ENCODE measurements at places on chromosomes 4 and X. TPM values are rescaled to one million over a fixed set of nuclear protein-coding genes. Genes with fewer than 3 reads are reported as not detected.
A peak's percentile ranks its signal among the peaks of the same experiment; 100 is the strongest.

DNA sequence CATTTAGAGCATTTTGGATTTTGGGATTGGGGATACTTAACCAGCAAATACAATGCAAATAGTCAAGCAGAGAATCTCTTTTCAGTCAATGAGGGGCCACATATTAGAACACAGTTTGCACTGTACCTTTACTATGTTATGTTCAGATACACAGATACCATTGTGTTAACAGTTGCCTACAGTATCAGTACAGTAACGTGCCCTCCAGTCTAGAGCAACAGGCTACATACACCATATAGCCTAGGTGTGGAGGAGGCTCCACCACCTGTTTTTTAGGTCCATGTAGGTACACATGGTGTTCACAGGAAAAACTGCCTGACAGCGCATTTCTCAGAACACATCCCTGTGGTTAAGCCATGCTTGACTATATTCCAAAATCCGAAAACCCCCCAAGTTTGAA is 9.1 kb downstream of the GRPEL1 start:
- DNase-seq: no peak

GRCh38 chrX:46228389-46228788 is 316.8 kb downstream of the ZNF674 start:
- no peak for DNase-seq

DNA sequence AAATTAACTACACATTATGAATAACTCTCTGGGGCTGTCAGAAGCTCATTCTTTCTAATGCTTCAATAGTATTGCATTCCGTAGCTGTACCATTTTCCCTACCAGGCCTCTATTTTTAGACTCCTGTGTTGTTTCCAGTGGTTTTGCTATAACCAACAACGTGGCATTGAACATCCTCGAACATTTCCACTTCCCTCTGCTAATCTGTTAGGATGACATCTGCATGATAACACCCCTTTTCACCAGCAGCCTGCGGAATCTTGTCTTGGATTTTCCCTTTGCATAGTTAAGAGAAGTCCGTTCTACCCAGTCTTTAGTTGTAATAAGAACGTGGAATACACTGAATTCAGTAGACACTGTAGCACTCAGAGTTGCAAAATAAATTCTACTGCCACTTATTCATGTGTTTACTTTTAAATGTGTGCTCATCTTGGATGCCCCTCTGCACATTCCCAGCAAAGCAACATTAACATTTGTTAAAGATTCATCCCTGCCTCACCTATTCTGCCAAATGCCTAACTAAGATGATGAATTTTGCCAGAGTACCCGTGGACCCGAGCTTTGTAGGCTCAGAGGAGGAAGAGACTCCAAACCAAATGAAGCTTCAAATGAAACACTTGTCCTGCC is 55.6 kb downstream of the SEL1L3 start:
- DNase-seq: no peak

DNA sequence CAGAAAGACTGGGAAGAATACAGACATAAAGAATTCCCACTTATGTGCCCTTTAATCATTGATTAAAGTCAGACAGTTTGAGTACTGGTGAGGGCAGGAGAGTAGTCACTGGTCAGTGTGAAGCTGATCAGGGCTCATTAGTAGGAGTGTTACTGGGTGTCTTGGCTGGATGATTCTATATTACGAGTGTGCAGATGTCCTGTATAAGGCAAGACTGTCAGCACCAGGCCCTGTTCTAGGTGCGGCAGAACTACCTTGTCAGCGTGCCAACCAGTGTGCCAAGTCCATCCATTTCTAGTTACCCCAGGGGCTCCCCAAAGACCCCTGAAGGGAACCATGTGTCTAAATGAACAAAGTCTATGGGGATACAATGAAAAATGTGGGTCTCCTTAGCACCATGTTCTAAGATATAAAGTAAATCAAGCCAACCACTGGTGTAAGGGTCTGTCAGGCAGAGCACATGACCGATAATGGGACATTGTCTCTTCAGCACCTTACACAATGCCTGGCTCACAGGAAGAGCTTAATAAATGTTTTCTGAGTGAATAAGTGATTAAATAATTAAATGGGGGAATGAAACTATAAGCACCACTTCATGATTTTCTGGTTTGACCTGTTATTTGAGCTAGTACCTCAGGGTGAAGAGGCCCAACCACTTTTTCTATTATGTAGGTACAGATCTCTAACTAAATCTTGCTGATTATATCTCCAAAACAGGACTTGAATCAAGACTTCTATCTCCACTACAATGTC is 205.0 kb downstream of the CAMK2D start:
- no peak for DNase-seq

DNA sequence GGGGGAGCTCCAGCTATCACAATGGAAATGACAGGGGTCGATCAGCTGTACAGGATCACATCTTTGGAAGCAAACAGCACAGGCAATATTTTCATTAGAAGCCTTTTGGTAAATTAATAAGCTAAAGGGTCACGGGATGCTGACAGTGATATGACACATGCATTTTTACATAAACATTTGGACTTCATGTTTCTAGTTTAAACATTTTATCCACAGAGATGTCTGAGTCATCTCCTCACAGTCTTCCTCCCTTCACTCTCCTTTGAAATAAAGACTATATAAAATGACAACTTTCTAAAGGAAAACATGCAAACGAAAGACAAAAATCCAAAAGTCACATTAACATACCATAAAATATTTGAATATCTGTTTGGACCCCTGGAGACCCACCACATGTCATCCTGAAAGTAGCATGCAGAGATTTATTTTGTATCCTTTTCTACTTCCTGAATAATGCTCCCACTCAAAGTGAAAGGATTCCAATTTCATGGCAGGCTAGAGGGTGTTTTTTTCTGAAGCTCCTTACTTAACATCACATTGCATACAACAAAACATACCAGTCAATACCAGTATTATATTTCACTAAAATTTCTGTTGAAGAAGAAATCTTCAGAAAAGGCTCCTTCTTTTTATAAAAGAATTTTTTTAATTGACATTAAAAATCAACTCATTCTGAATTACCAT is 200.1 kb upstream of the PPARGC1A start:
- peak; percentile 23 for DNase-seq

DNA sequence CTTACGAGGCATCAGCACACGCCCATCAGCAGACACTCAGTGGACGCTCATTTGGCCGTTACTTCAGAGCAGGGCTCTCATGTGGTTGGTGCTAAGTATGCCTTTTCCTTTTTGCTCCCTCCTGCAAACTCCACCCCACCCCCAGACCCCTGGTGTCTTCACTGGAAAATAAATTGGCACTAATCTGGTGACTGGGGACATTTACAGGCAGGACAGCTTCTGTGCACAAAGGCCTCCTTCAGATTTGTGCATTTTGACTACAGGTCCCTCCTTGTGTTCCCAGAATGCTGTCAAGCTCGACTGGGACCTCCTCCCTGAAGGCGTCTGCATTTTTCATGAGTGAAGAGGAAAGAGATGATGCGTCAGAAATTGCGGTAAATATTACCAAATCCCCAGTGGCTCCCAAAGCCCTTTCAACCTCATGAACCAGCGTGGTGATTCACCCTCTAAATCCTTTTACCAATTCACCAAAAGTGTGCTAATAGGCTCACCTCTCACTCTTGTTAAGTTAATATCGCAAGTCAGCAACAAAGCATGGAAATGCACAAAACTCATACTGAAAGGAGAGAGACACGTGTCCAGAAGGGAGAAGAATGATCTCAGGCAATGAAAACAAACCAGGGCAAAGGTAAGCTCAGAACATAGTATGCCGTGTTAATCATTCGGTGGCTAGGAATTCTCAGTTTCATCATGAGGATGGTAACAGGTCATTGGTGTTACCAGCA is 119.0 kb downstream of the NKX6-1 start:
- DNase-seq: peak; percentile 94

DNA sequence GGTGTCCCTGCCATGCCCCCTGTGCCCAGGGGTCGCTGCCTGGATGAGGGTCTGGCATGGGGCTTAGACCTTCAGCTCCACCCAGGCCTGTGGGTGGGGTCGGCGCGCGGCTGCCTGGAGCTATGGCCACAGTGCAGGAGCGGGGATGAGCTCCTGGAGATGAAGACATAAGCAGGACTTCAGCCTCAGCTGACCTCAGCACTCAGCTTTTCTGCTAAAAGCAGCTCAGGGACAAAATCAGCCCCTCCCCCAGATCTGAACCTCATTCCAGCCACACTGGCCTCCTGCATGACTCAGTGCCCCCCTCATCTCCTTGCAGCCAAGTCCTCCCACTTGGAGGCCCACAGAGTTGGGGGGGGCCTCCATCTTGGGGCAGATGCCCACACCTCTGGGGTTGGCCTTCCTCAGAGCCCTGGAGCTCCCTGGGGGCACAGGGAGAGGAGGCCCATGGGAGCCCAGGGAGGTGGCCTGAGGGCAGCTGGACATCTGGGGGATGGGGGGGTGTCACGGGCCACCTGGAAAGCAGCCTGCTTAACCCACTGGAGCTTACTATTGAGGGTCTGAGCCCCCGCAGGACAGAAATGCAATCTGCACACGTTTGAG is 19.4 kb upstream of the CPLX1 start:
- DNase-seq: no peak

GRCh38 chr4:110156442-110156841 is 42.0 kb downstream of the ELOVL6 start:
- DNase-seq: no peak

GRCh38 chr4:81466841-81467671 is 4.7 kb downstream of the RASGEF1B start:
- peak; percentile 43 for DNase-seq

- DNase-seq: no peak
Observed at GRCh38 chr4:77201857-77202256, 44.9 kb downstream of the CCNG2 start.

GRCh38 chrX:114591121-114591520 is 7.2 kb downstream of the HTR2C start:
- DNase-seq: no peak

DNA sequence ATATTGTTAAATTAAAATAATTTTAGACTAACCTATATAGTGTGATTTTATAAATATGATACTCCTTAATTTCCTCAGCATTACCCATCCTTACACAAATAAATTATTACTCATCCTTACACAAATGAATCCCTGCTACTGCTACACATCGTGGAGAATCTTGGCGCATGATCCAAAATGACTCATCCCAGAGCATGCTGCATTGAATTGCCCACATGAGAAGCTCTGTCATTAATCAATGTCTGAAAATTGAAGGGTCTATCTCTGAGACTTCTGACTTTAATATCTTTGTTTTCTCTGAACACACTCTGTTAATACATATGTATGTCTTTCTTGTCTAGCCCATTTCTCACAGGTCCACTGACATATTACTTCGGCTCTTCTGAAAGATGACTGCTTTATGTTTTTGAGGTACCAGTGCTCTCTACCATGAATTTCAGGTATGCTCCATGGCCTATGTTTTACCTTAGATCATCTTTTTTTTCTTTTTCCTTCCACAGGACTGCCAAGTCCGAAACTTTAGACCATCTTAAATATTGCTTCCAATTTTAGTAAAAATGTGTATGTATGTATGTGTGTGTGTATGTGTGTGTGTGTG is 15.7 kb upstream of the DUSP21 start:
- DNase-seq: peak; percentile 64

DNA sequence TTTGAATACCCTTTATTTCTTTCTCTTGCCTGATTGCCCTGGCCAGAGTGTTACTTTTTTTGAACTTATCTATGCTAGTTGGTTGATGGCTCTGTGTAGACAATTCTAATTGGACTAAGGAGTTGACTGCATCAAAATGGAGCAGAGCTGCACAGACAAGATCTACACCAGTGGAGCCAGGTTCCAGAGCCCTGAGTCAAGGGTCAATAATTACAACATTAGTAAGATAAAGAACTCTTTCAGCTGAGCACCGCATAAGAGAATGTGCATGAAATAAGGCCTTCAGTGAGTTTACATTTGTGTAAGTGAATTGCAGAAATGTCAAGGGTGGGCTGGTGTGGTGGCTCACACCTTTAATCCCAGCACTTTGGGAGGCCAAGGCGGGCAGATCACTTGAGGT is 599.7 kb upstream of the TENM3 start:
- no peak for DNase-seq

GRCh38 chrX:41561045-41561444 is 113.9 kb downstream of the NYX start:
- peak; percentile 48 for DNase-seq

- DNase-seq: peak; percentile 66
Observed at GRCh38 chr4:24781999-24782745, 13.2 kb upstream of the SOD3 start.

DNA sequence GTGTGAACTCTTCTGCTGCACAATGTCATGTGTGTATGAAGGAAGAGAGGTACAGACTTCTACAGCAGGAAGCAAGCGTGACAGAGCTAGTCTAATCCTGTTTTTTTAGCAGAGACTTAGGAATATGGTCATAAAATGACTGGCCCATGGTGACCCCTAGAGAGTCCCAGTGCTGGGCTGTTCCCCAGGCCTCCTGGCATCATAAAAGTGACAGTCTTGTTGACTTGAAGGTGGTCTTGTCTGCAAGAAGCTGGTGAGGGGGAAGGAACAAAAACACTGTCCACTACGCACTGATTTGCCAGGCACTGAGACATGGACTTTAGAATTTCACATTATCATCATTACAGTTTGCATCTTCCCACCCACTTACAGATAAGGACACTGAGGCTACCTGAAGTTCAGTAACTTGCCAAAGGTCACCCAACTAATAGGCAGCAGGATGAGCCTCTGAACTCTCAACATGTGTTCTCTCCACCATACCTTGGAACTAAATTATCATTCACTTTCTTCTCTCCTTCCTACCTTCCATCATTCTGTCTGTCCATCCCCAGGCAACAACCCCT is 63.0 kb downstream of the HADH start:
- DNase-seq: no peak

CT45A1 gene
- total RNA-seq: not detected

ABCB7 gene
- 6.8 TPM for total RNA-seq

ODAPH gene
- 0.17 TPM for total RNA-seq

ADRA2C gene
- 17.6 TPM for total RNA-seq

SYN1 gene
- total RNA-seq: not detected

PCDH11X gene
- total RNA-seq: 0.03 TPM
